Smooth muscle cell of the pulmonary artery (primary cell): ENCODE measurements at places on chromosomes 5 and 9. TPM values are rescaled to one million over a fixed set of nuclear protein-coding genes. Genes with fewer than 3 reads are reported as not detected.

GCNT4 gene
- total RNA-seq, result 1.8 and 5.0 TPM in 2 replicates

FAM78A gene
- total RNA-seq, result 0.69 and 0.85 TPM in 2 replicates

C1QTNF3 gene
- 1.2 and 1.7 TPM in 2 replicates for total RNA-seq

MPDZ gene
- 82.4 and 83.3 TPM in 2 replicates for total RNA-seq

MUSK gene
- 0.10 and 0.20 TPM in 2 replicates for total RNA-seq
